ENCODE measurements at places on chromosomes 4 and X.

DNA sequence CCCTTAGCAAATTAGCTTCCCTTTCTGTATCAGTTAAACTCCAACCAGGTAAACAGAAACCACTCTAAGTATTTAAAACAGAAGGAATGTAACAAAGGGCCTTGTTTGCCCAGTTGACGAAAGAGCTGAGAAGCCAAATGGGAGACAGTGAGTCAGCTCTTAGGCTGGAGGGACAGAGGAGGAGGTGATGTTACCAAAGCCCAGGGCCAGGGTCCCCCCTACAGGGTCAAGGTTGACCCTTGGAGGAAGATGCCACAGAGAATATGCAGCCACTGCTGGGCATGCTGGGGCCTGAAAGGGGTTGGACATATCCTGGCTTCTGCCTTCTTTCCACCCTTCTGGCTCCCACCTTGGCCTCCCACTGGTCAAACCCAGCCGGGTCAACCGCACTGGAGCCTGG lies 38.3 kb upstream of the LGI2 start:
- no peak for DNase-seq

GRCh38 chr4:52956691-52957090 lies 94.6 kb downstream of the RASL11B start:
- DNase-seq, result no peak

DNA sequence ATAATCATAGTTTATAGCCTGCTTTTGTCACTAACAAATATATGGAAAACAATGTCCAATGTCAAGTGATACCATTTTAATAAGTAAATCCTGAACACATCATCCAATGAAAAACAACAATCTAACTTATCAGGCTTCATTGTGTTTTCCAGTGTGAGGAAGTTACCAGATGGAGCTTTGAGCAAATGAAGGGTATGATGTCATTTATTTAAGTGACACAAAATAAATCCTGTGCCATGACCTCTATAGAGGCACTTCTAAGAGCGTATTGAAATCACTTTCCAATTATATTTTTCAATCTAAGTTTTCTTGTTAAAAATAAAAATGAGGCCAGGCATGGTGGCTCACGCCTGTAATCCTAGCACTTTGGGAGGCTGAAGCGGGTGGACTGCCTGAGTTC lies 48.2 kb upstream of the NMU start:
- DNase-seq, result no peak

DNA sequence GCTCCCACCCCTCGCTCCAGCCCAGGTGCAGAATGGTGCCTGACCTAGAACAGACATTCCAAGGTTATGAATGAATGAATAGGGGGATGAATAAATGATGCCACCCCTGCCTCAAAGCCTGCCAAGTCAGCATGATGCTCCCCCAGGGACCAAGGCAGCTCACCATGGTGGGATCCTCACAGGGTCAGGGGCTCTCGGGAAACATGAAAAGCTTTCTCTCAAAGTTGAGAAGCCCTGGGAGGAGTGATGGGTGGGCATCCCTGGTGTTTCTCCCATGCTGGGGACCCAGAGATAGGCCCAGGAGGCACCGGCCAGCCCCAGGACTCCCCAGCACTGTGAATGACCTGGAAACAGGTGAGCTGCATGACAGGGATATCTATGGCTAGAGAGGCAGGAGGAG lies 58.9 kb downstream of the HTRA3 start:
- DNase-seq, result no peak

GRCh38 chrX:16208601-16209000 lies 41.3 kb downstream of the MAGEB17 start:
- no peak for DNase-seq

Measured in HuH-7 (cell line).